Regular cardiac myocyte (primary cell): ENCODE measurements at places on chromosomes 7 and 10. TPM values are rescaled to one million over a fixed set of nuclear protein-coding genes. Genes with fewer than 3 reads are reported as not detected.

The CASP7 gene
- 24.2 and 25.7 TPM in 2 replicates for total RNA-seq

The CALCR gene
- not detected in 2 replicates for total RNA-seq

The A1CF gene
- total RNA-seq, result not detected in 2 replicates

The ACSL5 gene
- total RNA-seq, result 0.96 and 2.3 TPM in 2 replicates

The MYH16 gene
- total RNA-seq, result under 0.01 TPM in 1 of 2 replicates, not detected in the other

The GOLGA7B gene
- under 0.01 TPM in 1 of 2 replicates, not detected in the other for total RNA-seq

The FIS1 gene
- 192 and 275 TPM in 2 replicates for total RNA-seq

The CD36 gene
- total RNA-seq, result 406 and 4,004 TPM in 2 replicates

The MEPCE gene
- 16.3 and 26.6 TPM in 2 replicates for total RNA-seq

The TUBB8 gene
- not detected in 2 replicates for total RNA-seq

The GFRA1 gene
- 0.19 and 0.56 TPM in 2 replicates for total RNA-seq

The ODAD2 gene
- not detected in 2 replicates for total RNA-seq

The LOXL4 gene
- total RNA-seq, result 46.8 and 192 TPM in 2 replicates

The INSYN2A gene
- under 0.01 TPM in 2 replicates for total RNA-seq

The HOXA9 gene
- total RNA-seq, result not detected in 2 replicates

The PALD1 gene
- 0.19 and 0.56 TPM in 2 replicates for total RNA-seq

The FANK1 gene
- total RNA-seq, result 5.4 and 22.0 TPM in 2 replicates

The HECW1 gene
- total RNA-seq, result not detected in 2 replicates

The PDE1C gene
- total RNA-seq, result 12.1 and 13.0 TPM in 2 replicates

The LRRC18 gene
- not detected in 2 replicates for total RNA-seq

The ELN gene
- 6.2 and 6.9 TPM in 2 replicates for total RNA-seq

The NCF1 gene
- total RNA-seq, result not detected in 2 replicates

The INHBA gene
- 47.5 and 83.4 TPM in 2 replicates for total RNA-seq

The SH2D4B gene
- under 0.01 TPM in 2 replicates for total RNA-seq

The GJD4 gene
- not detected in 2 replicates for total RNA-seq

The BLNK gene
- total RNA-seq, result 0.28 TPM in 1 of 2 replicates, not detected in the other

The GARS1 gene
- total RNA-seq, result 155 and 176 TPM in 2 replicates
